NCI-H524 (cell line): ENCODE measurements at places on chromosomes 16 and 17.

- DNase-seq = no peak
Measured at GRCh38 chr17:16448490-16448889, 33.1 kb downstream of the TRPV2 start.

DNA sequence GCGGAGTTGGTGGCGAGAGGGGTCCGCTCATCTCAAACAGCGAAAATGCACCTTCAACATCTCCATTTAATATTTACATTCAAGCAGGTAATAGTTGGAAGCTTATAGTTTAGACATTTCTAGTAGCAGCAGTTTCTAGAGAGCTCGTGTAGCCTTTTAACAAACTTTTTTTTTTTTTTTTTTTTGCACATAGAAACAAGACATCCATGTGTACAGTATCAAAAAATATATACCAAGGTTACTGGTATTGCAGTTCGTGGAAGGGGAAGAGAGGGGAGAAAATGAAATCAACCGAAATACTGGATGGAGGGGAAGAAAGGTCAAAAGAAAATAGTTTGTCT, 6.2 kb downstream of the CBX4 start:
- DNase-seq = no peak

- no peak for DNase-seq
Measured at GRCh38 chr17:64253470-64253869, 9.6 kb downstream of the TEX2 start.

DNA sequence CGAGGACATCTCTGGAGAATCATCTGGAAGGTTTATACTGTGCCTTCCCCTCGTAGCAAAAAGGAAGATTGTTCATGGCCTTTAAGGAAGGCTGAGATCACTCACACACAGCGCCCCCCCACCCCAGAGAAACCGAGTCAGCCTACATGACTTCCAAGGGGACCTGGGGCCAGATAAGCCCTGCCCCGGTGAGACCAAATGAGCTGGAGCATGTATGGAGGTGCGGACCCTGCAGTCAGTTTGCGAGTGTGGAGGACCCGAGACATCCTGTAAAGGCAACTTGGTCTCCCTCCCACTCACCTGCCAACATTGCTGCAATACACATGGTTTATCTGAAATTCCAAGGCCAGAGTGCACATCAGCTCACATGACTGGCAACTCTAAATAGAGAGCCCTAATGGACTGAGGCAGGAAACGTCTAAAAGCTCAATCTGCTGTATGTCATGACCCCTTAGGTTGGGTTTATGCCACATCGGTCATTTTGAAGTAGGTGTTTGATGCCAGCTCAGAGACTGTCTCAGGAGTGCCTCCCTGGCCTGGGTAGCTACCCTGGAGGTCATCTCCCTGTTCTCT, 233.6 kb downstream of the CPPED1 start:
- no peak for DNase-seq

- peak; percentile 86 for DNase-seq
Measured at GRCh38 chr17:17698869-17699351, 17.7 kb downstream of the RAI1 start.

DNA sequence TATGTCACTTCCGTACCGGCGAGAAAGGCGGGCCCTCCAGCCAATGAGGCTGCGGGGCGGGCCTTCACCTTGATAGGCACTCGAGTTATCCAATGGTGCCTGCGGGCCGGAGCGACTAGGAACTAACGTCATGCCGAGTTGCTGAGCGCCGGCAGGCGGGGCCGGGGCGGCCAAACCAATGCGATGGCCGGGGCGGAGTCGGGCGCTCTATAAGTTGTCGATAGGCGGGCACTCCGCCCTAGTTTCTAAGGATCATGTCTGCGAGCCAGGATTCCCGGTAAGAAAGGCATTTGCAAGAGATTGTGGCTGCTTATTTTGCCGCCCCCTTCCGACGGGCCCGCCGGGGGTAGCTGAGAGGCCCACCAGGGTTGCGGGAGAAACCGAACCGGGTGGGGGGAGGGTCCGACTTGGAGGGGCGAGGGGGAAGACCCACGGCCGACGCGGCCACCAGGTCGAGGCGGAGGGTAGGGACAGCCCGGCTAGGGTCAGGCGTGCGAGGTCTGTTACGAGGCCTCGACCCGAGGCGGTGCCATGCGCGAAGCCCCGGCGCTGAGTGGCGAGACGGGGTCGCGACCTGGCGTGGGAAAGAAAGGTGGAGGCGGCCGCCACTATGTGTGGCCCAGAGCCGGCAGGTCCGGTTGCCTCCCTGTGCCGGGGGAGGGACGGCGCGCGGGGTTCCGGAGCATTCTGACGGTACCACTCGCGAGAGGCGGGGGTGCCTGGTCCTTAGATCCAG, 6.7 kb upstream of the CD68 start:
- peak; percentile 78 for DNase-seq

- no peak for DNase-seq
Measured at GRCh38 chr16:85724126-85724879, 26.6 kb downstream of the C16orf74 start.

DNA sequence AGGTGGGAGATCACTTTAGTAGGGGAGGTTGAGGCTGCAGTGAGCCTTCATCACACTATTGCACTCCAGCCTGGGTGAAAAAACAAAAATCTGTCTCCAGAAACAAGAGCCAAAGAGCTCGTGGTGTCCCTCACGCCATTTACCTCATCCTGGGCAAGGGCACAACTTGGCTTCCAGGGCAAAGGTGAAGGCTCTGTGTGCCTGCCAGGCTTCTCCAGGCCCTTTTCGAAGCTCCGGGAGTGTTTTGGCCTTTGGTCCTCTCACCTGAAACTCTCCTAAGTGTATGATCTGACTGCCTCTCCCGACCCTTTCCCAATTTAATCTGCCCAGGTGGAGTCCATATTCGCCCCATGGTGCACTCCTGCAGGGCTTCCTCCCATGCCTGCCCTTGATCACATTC, 11.6 kb upstream of the CES3 start:
- no peak for DNase-seq

DNA sequence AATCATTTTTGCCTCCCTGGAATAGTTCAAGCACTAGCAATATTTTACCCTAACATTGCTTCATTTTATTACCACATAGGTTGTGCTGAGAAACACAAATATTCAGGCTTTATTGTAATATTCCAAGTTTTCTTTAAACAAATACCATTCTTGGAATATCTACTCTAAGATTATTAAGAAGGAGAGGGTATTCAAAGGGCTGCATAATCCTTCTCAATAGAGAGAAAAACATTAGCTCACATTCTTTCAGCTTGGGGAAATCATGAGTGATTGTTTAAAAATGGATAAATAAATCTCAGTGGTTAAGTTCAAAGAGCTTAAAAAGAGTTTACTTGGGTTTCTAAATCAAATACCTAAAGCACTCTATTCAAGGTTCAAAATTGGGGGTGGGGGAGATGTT, 111.9 kb upstream of the CORO6 start:
- DNase-seq = no peak

GRCh38 chr17:3826191-3826590, 19.9 kb downstream of the NCBP3 start:
- DNase-seq = no peak

DNA sequence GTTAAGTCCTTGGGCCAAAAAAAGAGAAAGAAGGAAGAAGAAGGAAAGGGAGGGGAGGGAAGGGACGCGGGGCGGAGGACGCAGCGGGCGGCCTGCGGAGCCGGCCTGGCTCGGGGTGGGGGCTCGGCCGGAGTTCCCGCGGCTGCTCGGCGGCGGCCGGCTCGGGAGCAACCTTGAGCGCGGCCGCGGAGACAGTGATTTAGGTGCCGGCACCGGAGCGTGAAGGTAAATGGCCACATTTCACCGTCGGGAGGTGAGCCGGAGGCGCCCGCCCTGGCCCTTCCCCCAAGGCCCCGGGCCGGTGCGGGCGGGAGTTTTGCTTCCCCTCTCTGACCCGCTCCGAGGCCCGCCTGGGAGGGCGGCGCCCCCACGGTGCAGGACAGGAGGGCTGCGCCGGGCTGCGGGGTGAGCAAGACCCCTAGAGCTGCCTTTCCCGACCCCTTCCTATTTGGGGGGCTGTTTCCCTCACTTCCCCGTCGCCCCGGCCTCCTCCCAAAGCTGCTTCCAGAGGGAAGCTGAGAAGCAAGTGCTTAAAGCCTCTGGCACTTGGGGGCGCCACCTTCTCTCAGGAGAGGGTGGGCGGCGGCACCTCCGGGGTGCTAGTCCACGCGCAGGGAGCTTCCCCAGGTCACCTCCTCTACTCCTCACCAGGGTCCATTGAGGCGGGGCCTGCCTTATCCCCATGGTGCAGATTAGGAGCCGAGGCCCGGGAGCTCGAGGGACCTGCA, 56.5 kb downstream of the MRM1 start:
- DNase-seq = peak; percentile 16

- no peak for DNase-seq
Measured at GRCh38 chr16:11181899-11182279, 74.1 kb downstream of the SOCS1 start.

DNA sequence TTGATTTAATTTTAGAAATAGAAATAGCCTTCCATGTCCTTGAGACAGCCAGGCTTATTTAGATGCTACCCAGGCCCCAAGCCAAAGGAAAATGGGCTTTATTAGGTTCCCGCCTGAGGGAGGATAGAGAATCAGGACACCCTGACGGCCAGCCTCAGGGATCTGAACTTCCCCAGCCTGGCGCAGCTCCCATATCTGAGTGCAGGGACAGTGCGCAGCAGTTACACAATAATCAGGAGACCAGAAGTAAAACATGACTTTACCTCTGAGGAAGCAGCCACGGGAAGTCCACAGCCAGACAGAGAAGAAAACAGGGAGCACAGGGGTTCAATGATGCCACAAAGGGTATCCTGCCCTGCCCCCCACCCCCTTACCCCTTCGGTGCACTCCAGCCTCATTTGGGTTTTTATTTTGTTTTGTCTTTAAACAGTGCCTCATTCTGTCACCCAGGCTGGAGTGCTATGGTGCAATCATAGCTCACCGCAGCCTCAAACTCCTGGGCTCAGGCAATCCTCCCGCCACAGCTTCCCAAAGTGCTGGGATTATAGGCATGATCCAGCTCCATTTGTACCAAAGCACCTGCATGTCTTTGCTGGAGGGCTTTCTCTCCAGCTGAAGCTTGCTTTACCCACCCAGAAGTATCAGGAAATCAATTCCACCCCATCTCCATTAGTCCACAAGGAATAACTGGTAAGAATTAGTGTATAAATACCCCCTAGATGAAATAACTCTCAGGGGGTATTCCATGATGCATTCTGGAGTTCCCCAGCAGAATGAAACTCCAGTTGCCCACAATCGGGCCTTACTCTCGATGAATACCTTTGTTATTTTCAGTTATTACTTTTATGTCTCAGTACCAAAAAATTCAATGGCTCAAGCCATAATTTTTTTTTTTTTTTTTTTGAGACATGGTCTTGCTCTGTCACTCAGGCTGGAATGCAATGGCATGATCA, 21.9 kb downstream of the ORC6 start:
- DNase-seq = no peak

DNA sequence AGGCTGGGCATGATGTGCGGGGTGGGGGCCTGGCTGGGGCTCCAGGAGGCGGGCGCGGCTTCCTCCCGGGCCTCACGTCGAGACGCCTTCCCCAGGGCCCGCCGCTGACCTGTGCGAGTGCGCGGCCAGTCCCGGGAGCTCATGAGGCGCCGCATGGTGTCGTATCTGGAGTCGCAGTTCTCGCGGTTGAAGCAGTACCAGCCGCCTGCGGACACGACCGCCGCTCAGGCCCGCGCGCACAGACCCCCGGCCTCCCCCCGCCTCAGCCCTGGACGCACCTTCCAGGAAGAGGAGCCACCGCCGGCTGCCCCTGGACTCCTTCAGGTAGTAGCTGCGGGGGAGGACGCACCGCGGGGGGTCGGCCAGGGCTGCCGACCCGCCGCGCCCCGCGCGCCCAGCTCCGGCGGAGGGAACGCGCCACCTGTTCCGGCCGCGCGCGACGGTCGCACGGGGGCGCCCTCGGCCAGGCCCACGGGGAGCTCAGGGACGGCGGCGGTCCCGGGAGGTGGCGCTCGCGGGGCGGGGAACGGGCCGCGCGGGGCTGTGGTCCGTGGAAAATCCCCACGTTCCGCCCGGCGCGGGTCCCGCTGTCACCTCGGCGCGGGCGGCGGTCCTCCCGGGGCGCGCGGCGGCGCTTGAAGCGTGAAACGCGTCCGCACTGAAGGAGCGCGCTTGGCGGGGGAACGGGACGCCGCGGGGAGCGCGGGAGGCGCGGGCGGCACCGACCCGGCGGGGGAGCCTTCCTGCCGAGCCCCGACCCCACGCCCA, 1.4 kb downstream of the NOTUM start:
- peak; percentile 87 for DNase-seq

DNA sequence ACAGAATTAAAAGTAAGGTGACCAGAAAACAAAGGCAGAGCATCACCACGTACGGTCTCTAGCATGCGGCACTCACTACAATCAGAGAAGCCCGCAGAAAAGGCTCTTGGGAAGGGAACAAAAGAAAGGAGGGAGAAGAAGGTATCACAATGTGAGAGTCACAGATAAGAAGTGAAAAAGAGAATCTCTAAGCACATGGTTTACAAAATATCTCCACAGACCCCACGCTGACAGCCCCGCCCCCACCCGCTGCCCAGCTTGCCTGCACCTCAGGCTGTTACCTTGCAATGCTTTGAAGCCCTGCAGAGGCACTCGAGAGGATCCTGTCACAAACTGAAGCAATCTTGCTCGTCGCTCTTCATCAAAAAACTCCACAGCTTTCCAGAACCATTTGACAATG, 40.5 kb downstream of the CEP95 start:
- DNase-seq = no peak

DNA sequence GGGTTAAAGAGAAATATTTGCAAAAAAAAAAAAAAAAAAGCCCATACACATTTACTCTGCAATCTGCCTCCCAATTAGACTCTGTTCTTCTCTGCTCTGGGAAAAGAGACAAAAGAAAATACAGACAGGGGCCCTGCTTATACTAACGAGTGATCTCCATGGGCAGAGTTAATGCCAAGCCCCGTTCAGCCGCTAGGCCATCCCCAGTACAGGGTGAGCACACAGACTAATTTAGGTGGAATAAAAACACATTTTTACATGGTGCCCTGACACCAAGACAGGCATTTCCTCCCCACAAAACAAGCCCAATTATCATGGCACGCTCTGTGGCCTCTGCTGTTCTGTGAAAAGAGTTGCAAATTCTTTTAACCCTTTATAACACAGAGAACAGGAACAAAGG, 356.3 kb upstream of the C16orf82 start:
- no peak for DNase-seq

GRCh38 chr17:21119247-21119918, 7.4 kb upstream of the DHRS7B start:
- DNase-seq = peak; percentile 78

DNA sequence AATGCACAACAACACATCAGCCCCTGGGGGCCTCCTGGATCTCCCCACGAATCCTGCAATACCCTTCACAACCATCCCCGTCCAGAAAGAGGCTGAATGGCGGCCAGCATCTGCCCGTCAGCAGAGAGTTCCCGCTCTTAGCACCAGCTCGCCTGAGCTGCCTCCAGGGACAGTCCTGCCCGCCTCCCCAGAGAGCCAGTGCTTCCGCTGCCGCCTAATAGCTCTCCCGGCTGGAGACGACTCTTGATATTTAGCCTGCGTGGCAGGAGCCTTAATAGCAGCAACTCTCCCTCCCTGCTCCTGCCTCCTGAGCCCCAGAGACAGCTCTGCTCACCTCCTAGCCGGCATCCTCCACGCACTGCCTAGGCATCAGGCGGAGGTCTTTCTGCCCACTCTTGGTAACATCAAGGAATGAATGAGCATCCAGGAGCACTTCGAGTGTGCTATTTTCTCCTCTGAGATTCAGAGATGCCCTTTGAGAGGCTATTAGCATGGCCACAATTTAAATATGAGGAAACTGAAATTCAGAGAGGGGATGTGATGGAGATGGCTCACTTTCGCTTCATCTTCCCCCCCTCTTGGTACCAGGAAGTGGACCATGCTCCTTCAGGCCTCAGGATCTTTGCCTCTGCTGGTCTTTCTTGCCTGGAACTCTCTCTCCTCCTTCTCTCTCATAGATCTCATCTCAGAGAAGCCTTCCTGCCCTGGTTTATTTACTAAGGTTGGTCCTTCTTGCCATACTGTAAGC, 67.9 kb downstream of the RAI1 start:
- no peak for DNase-seq

GRCh38 chr17:67639979-67640378, 77.8 kb upstream of the NOL11 start:
- DNase-seq = peak; percentile 28
